ENCODE measurements at places on chromosomes 5 and 9.
A peak's percentile ranks its signal among the peaks of the same experiment; 100 is the strongest.

GRCh38 chr5:119439140-119439631 is 13.1 kb upstream of the HSD17B4 start:
- DNase-seq: no peak

- no peak for DNase-seq
These were observed 1330.4 kb upstream of the WWC1 start for GRCh38 chr5:166961028-166961427.

DNA sequence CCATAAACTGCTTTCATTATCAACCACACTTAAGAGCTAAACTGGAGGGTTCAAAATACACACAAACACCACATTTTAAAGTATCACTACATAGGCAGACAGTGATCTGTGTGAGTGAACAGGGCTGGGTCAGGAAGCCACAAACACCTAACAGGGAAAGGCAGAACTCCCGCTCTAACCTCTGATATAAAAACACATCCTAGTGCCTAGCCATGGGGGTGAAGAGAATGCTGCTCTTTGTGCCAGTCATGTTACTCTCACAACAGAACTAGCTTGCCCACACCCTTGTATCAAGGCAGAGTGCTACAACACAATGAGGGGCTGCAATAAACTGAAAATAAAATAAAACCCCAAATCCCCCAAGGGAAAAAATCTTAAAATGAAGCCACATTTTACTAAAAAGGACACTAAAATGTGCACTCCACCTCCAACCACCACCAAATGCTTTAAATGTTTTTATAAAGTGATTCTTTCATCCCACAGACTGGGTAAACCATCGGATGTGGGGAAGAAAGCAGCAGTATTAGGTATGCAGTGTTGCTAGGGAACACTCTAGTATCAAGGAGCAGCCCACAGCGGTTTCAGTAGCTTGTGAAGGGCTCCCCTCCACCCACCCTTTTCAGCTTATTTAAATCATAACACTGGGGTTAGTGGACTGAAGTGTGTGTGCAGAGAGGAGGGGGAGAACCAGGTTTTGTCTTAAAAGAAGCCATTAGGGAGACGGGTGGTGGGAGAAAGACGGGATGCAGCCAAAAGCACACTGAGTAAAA is 64.5 kb downstream of the TMEM161B start:
- DNase-seq: no peak

DNA sequence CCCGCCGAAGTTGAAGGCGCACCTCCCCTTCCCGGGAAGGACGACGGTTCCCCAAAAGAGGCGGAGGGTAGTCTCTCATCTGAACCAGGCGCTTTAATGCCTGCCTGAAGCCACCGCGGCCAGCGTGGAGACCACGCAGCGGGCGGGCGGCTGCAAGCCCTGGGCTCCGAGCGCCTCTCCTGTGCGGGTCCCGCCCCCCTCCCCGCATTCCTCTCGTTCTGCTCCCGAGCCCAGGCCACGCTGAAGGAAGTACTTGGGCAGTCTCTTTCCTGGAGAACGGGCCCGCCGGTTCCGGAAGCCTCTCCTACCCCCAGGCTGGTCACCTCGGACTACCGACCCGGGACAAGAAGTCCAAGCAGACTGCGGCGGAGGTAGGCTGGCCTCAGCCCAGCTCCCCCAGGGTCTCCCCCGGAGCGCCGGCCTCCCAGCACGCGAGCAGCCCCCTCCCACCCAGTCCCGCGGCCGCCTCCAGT is 571 bp downstream of the PPIC start:
- DNase-seq: peak; percentile 34

DNA sequence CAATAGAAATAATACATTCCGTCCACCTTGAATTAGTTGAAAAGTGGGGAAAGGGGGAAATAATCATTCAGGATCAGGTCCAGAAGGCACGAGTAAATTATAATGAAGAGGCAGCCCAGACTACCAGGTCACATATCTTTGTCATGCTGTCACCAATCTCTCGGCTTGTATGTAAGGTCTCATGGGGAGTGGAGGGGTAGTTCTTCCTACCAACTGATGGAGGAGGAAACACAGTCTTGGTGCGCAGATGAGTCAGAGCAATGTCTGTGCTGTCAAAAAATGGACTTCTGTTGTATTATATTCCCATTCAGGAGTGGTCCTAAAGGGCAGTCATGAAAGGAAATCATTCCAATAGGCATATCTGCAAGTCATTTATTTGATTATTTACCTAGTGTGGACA is 164.2 kb upstream of the PTGER4 start:
- no peak for DNase-seq

DNA sequence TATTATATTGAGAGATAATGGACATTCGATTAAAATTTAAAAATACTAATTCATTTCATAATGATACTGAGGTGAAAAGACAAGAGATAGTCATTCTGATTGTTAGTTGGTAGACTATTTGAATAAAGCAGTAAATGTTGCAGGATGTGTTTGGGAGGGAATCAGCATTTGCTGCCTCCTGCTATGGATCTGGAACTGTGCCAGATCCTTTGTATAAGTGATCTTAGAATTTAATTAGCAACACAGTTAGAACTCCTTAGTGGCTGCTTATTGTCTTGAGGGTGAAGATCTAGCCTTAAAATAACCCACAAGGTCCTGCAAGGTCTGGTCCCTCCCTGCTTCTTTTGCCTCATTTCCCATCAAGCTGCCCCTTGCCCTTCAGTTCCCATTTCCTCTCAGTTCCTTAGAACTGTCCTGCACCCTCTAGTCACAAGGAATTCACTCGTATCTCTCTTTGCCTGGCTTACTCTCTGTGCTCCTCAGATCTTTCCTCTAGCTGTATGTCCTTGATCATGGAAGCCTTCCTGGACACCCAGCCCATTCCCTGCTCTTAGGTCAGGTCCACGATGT is 12.5 kb downstream of the LECT2 start:
- DNase-seq: no peak

DNA sequence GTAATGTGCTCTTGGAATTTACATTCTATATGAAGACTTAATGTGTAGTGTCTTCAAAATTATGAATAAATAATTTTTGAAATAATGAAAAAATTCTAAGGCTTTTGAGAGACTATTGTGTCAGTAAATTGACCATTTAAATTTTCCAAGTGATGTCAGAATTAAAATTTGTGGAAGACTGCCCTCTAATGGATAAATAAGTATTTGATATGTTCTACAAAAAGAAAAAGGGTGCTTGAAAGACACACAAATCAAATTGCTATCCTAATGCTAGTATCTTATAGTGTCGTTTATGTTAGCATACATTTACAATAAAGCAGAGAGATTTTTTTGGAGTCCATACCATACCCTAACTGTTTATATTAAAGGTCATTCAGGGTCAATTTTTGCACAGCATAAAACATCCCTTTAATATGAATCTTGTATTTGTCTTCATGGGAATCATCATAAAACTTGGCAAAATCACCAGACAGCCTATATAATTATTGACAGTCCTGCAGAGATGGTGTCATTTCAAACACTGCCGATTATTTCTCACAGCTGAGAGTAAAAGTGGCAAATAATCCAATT is 120.8 kb upstream of the SLC27A6 start:
- no peak for DNase-seq

GRCh38 chr5:59173578-59173977 is 590.7 kb downstream of the RAB3C start:
- DNase-seq: no peak

DNA sequence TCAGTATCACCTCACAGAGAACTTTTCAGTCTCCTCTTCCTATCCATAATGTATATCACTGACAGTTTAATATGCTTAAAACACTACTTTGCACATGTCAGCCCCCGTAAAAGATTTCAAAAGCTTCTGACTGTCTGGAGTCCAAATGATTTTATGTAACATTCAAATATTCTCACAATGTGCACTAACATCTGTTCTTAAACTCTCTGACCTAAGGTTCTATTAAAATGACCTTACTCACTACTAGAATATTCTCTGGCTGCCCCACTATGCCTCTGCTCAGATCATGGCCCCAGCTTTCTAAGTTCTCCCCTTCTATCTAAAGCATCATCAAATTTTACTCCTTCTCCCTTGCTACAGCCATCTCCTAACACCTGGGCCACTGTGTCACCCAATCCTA is 52.5 kb downstream of the AP3B1 start:
- DNase-seq: no peak

- DNase-seq: no peak
These were observed 69.2 kb downstream of the ANXA2R start for GRCh38 chr5:42970636-42971559.

- no peak for DNase-seq
These were observed 299.6 kb upstream of the KLF4 start for GRCh38 chr9:107789001-107789700.

GRCh38 chr9:83665580-83666200 is 42.1 kb downstream of the UBQLN1 start:
- DNase-seq: no peak

DNA sequence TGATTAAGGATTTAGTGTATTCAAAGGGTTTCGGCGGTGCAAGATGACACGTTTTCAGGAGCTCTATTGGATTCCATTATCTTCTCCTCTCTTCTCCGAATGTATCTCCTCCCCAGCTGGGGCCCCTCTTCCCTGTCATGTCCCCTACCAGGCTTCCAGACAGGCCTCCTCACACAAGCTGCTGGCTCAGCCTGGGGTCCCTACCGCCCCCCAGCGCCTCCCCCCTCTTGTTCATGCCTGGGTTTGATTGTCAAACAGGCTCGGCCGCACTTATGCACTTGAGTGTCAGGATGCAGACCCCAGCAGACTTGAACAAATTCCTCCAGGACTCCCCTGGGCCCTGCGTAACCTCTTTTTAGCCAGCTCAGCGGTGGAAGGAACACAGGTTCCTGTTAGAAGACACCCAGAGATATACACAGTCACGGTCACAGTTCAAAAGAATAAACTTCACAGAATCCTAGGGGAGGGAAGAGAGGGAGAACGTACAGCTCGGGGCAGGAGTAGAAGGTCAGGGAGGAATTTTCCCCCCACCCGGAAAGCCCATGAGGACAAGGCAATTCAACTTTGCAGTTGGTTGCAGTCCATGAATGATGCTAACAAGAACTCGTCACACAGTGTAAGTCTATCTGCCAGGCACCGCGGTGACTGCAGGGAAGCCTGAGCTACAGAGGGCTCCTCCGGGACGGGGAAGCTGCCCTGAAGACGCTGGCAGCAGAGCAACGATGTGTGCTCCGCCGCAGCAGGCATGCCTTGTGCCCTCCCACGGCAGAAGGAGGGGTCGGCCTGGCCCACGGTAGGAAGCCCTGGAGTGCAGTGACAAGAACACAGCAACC is 560.0 kb downstream of the BNC2 start:
- DNase-seq: no peak

GRCh38 chr5:59645380-59645779 is 248.1 kb downstream of the PDE4D start:
- DNase-seq: no peak

DNA sequence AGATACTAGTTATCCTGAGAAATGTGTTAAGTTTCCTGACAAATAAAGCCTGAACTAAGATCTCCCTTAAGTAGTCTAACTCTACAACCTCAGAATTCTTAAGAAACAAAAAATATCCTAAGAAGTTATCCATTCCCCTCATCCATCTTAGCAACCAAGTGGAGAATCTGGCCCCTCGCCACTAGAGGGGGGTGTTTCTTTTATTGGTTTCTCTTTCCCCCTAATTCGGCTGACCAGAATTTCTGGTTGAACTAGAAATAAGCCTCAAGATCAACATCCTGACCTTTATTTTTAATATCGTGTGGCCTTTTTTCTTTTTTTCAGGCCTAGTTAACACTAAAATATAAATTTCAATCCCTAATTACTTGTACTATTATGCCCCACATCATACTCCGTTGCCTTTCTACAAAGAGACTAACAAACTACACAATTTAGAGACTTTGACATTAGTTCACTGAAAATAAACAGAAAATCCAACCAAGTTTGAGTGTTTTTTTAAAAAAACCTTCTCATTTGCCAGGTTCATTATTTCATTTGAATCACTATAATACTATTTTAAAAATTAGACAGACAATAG is 14.3 kb upstream of the NR4A3 start:
- DNase-seq: no peak

DNA sequence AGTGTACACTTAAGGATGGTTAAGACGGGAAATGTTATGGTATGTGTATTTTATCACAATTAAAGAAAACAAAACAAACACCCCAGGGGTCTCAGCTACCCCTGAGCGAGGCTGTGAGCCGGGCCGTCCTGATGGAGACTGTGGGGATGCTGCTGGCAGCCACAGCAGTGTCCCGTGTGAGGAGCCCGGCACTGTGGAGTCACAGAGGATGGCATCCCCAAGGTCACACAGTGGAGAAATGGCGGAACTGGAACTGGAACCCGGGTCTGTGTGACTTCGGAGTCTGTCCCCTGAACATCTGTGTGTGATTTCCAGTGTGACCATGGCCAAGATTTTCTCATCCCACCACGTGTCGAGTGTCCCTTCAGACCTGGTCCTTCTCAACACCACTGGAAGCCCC is 80.7 kb upstream of the PHYKPL start:
- no peak for DNase-seq

DNA sequence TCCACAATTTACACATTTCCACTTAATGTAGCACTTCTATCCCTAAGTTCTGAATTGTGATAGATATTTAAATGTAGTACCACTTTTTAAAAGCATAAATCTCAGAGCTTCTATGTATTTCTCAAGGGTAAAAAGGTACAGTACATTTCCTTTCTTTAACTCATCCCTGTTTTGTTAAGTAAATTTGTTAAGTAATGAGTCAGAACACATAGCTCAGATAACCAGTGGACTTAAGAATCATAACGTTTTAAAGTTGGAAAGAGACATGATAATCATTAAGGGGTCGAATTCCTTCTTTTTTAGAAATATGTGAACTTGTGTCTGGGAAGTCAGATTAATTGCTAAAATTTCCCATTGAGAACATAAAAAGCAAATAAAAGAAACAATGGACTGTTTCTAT is 810.2 kb upstream of the NUDT12 start:
- no peak for DNase-seq

DNA sequence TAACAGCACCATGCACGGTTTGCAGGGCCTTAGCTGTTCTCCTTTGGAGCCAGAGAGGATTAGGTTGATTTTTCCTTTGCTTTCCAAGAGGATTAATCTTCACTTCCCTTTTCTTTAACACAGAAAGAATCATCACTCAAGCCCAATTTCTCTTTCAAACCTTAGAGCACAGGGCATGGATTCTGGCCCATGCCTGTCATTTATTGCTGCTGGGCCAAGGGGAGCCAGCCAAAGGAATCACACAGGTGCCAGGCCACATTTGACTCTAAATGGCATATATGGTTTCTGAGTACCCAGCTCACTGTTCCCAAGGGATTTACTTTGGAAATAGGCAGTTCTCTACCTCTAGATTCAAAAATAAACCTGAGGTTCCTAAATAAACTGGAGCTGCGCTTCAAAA is 58.3 kb downstream of the FBXL7 start:
- DNase-seq: no peak
